ENCODE measurements at places on chromosomes 6 and 20.

- no peak for DNase-seq
Observed at GRCh38 chr6:88807622-88808021, 155.8 kb downstream of the RNGTT start.

DNA sequence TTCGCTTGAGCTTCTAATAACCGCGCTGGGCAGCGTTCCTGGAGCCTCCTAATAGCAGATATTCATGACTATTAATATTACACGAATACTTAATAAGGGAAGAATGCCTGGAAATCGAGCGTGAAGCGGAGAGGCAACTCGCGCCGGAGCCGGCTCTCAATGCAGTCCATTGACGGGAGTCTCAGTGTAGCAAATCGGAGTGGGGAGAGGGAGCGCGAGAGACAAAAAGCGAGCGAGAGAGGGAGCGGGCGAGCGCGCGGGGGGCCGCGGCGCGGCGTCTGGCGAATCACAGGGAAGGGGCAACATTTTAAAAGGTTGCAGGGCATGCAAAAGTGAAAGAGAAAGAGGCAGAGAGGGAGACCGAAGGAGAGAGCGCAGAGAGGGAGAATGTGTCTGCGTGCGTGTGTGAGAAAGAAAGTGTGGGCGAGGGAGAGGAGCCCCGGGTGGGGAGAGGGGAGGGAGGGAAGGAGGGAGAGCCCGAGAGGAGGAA lies 2.9 kb downstream of the TFAP2A start:
- DNase-seq = peak; percentile 13

GRCh38 chr20:1776681-1777475 lies 118.3 kb upstream of the SIRPA start:
- peak; percentile 86 for DNase-seq

GRCh38 chr6:146819596-146820320 lies 221.0 kb downstream of the ADGB start:
- no peak for DNase-seq

DNA sequence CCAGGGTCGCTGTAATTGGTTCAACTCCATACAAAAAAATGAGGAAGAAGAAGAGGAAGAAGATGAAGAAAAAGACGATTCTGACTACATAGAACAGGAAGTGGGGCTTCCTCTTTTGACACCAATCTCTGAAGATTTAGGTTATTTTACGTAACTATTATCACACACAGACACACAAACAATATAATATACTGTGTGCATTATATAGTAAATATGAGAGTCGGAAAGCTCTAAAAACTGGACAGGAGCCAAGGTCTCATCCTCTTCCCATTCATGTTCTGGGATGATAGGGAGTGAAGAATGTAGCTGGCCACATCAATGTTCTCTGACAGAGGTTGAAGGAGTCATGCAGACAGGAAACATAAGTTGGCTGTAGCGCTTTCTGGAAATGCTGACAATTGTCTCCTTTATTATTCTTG lies 13.3 kb downstream of the RSPH4A start:
- DNase-seq = peak; percentile 68

DNA sequence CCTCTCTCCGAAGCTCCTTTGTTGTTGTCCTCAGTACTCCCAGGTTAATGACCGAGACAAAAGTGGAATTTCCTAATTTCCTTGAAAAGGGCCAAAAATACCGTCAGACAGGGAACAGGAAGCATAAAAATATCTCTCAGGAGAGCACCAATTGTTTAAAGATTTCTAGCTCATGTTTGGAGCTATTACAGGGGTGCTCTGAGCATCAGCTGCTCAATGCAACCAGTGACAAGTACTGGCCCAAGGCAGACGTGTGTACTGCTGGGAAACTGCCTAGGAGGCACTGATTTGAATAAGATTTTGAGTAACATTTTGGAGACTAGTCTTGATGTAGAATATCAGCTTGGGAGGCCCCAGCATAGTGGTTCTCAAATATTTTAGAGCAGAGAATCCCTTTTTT lies 17.3 kb downstream of the LAMA4 start:
- no peak for DNase-seq

GRCh38 chr6:79710127-79710526 lies 79.0 kb downstream of the SH3BGRL2 start:
- DNase-seq = no peak

DNA sequence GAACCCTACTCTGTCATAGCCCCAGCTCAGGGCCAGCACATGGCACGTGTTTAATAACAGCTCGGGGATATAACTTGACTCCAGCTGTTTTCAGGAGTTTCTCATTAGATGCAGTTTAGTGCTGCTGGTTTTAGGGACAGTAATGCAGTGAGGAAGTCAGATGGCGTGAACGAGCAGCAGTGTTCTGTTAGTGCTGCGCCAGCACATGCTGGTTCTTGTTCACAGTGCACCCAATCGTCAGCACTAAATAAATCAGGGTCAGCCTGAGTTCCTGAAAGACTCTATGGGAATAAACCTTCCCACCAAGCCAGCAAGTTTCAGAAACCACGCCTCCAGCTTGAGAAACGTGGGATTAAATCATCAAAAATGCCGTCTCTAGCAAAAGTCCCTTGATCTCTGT lies 235.9 kb upstream of the SUPT3H start:
- DNase-seq = no peak

- DNase-seq = peak; percentile 84
Observed at GRCh38 chr6:139373154-139373927, 1.1 kb downstream of the CITED2 start.

GRCh38 chr20:4449957-4450715 lies 271.6 kb upstream of the PRND start:
- peak; percentile 17 for DNase-seq

GRCh38 chr20:56358070-56358469 lies 704 bp upstream of the FAM210B start:
- DNase-seq = no peak

- peak; percentile 55 for DNase-seq
Observed at GRCh38 chr6:122476131-122476530, 4.5 kb upstream of the SERINC1 start.

DNA sequence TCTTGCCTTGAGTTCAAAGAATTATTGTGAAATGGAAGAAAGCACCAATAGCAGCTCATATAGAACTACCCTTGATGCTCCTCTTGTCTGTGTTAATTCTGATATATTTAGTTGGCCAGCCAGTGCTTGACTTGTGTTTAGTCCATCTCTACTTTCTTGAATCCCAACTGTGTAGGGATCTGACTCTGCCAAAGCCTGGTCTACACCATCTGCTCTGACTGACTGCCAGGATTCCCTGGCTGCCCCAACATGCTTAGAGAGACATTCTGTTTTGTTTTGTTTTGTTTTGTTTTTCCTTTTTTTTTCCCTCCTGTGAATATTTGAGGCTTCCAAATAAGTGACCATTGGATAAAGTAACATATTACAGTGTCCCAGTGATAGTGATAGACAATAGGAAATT lies 953.7 kb upstream of the MANEA start:
- no peak for DNase-seq

DNA sequence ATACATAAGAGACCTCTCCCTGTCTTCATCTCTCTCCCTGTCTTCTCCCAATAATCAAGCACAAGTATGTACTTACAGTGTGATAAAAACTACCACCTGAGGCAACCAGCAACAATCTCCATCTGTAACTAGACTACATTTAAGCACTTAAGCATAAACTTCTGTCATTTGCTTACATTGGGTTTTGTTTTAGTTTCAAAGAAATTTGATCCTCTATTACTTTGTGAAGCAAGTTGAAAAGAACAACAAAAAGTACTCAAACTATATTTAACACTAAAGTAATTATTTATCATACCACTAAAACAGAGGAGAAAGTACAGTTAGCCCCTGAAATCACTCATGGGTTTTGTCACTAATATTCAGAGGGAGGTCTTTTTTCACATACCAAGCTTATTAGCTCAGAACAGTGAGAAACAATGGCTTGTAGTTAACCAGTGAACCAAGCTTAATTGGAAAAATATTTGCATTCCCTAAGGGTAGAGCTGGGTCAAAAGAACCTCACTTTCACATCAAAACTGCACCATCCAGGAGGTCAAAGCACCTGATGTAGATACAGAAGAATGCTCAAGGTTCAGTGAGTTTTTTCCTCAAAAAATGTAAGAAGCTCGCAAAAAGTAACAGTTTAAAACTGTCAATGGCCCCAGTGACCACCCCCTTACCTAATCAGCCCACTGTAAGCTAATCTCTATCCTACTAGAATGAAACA lies 34.1 kb downstream of the DCDC2 start:
- no peak for DNase-seq

DNA sequence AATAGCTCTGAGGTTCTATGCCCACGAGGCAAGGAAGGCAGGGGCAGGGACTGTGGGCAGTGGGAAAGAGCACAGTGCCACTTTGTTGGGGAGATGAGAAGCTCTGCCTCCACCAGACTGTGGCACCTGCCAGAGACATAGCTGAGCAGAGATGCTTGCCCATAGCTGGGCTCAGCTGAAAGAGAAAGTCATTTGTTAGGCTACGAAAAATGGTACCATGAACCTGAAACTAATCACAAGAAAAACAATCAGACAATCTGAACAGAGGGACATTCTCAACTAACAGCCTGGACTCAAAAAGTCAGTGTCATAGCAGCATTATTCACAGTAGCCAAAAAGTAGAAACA lies 32.9 kb upstream of the TCP11 start:
- no peak for DNase-seq

GRCh38 chr20:46089167-46089416 lies 670 bp downstream of the NCOA5 start:
- DNase-seq = peak; percentile 87

- DNase-seq = no peak
Observed at GRCh38 chr6:125802383-125802782, 11.6 kb downstream of the NCOA7 start.

GRCh38 chr20:59207235-59207634 lies 43.6 kb downstream of the ZNF831 start:
- no peak for DNase-seq

DNA sequence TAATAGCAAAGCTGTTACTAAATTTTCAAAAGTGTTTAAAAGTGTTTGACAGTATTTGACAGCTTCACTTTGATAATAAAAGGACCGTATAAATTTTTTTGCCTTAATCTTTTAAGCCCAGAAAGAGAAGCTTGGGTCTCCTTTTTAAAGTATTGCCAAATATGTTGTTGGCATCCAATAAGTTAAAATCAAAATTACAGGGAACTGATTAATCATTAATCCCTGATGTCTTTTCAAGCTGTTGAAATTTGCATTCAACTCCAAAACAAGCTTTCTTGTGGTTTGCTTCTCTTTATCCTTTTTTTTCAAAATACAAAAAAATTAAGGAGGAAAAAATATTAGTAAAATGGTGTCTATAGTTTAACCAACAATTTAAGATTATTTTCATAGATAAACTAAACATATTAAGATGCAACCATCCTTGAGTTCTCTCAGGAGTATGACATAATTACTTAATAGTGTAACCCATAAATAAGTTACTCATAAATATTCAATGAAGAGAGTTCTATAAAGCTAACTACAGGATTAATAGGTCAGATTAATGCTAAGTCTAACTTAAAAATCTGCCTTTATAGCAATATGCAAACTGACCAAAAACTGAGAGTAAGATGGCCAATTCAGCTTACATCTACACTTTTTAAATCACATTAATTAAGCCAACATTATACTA lies 27.0 kb upstream of the CALHM6 start:
- no peak for DNase-seq

- DNase-seq = peak; percentile 43
Observed at GRCh38 chr6:27806981-27807440, 105.2 kb downstream of the OR2B2 start.

- no peak for DNase-seq
Observed at GRCh38 chr6:122393351-122393896, 6.0 kb upstream of the HSF2 start.

DNA sequence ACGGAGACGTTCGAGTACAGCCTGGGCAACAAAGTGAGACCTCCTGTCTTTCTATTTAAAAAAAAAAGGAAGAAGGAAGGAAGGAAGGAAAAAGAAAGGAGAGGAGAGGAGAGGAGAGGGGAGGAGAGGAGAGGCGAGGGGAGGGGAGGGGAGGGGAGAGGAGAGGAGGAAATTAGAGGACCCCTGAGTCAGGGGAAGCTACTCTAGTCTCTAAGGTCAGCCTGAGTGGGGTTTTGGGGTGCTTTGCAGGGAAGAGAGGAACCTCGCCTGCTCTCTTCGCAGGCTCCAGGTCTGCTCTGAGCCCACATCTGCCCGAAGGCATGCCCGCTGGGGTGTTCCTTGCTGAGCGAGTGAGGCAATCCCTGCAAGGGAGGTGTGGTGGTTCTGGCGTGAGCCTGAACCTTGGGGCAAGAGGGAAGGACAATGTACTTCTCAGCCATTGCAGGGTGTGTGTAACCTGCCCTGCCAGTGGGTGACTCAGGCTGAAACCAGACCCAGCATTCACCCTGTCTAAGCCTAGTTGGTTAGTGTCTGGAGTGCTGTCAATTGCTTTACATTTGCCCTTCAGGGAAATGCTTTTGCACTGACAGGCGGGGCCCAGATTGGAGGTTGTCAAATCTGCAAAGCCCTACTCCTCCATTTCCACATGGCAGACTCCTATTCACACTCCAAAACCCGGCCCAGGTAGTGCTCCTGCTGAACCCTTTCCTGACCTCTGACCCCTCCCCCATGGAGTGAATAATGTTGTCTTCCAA lies 15.3 kb upstream of the MMP9 start:
- peak; percentile 75 for DNase-seq

DNA sequence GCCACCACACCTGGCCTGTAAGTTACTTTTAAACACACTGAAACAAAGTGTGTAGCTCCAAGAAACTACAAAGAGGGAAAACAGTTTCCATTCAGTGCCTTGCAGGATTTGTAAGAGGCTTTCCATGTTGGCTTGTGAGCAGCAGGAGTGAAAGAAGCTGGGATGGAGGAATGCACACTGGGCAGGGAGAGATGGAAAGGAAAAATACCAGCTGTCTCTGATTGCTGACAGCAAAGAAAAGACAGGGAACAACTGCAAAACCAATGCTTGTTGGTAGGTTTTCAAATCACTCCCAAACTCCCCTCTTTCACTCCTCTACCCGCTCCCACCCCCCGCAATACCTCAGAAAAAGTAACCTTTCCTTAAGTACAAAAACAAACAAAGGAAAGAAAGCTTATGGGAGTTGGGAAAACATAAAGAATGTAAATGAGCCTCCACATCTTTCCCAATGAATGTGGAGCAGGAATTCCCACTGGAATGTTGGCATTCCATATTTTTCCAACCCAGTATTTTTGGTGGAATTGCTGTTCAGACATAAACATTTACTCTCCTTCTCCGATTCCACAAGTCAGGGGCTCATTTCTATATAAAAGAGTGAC lies 166.1 kb downstream of the THBS2 start:
- no peak for DNase-seq

- DNase-seq = peak; percentile 19
Observed at GRCh38 chr6:43803055-43803782, 33.2 kb downstream of the VEGFA start.

DNA sequence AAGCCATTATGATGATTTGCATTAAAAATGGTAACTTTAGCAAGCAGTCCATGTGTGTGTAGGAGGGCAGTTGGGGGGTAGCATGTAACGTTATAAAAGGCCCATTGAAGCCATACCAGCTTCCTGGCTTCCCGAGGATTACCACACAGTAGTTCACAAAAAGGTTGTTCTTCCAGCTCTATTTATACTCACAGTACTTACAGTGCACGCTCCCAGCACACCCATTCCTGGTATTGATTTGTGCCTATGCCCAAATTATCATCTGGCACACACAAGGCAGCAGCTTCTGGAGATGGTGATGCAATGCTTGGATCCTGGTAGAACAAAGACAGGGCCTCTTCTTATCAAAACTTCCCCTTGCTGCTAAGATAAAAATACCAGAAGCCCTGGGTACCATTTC lies 436.8 kb downstream of the HAO1 start:
- no peak for DNase-seq

- peak; percentile 68 for DNase-seq
Observed at GRCh38 chr6:3748208-3749066, 3.1 kb downstream of the PXDC1 start.

Data from inflammatory macrophage (primary cell).